ENCODE measurements at places on chromosomes 1 and 21.

DNA sequence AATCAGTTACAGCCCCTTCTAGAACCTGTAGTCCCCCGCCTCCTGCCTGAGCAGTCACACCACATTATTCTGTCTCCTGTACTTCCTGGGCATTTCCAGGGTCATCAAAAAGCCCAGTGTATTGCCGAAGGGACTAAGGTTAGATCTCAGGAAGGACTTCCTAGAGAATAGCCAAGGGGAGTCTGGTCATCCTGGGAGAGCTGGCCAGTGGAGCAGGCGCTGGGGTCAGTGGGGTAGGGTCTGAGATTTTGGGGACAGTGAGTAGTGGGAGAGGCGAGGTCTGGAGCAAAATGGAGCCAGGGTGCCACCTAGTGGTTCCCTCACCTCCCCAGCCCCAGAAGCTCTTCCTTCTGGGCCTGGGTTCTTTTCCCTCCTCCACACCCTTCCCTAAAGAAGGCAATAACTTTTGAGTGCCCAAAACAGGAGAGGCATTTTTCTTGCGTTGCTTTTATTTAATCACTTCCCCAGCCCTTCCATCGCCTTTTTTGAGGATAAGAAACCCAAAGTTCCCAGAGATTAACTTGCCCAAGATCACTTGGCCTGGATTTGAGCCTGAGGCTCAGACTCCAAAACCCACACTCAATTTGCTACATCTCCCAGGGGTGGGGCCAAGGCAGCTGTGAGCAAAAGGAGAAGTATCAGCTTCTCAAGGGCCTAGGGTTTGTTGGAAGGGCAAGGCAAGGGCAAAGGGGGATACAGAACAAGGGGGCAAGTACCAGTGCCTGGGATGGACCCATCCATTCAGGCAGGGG, 7.3 kb upstream of the PMVK start:
- peak; percentile 34 for DNase-seq
- H3K4me1 ChIP-seq = peaks cover 57% of the 10 kb centered on the region
- H3K4me3 ChIP-seq = peak overlapping the region; percentile 72
- H3K36me3 ChIP-seq = peaks cover 6% of the 10 kb centered on the region

- H3K36me3 ChIP-seq = peaks cover 23% of the 10 kb centered on the region
- no peak overlapping the region for H3K4me3 ChIP-seq
- no peak for DNase-seq
- H3K27me3 ChIP-seq = no peaks in the 10 kb centered on the region
- no peaks in the 10 kb centered on the region for H3K4me1 ChIP-seq
These were observed 16.9 kb downstream of the PSMB4 start for GRCh38 chr1:151416231-151416630.

- no peaks in the 10 kb centered on the region for H3K4me1 ChIP-seq
- no peak for DNase-seq
- H3K27me3 ChIP-seq = peaks cover 18% of the 10 kb centered on the region
- H3K27ac ChIP-seq = no peak overlapping the region
- no peaks in the 10 kb centered on the region for H3K36me3 ChIP-seq
These were observed 11.6 kb upstream of the TTC39A start for GRCh38 chr1:51341876-51342496.

- no peak for DNase-seq
- H3K27me3 ChIP-seq = peaks cover 5% of the 10 kb centered on the region
- no peaks in the 10 kb centered on the region for H3K36me3 ChIP-seq
- H3K27ac ChIP-seq = no peak overlapping the region
These were observed 53.0 kb downstream of the KIF26B start for GRCh38 chr1:245207801-245208200.

- no peak overlapping the region for H3K27ac ChIP-seq
- DNase-seq = no peak
- H3K27me3 ChIP-seq = peaks cover 3% of the 10 kb centered on the region
- H3K36me3 ChIP-seq = no peaks in the 10 kb centered on the region
These were observed 28.3 kb upstream of the IFI44L start for GRCh38 chr1:78591971-78592370.

GRCh38 chr1:76607717-76608116, 259.6 kb upstream of the ST6GALNAC5 start:
- no peaks in the 10 kb centered on the region for H3K36me3 ChIP-seq
- no peak for DNase-seq
- no peaks in the 10 kb centered on the region for H3K27me3 ChIP-seq
- H3K4me3 ChIP-seq = no peak overlapping the region
- H3K4me1 ChIP-seq = no peaks in the 10 kb centered on the region
- H3K27ac ChIP-seq = no peak overlapping the region

DNA sequence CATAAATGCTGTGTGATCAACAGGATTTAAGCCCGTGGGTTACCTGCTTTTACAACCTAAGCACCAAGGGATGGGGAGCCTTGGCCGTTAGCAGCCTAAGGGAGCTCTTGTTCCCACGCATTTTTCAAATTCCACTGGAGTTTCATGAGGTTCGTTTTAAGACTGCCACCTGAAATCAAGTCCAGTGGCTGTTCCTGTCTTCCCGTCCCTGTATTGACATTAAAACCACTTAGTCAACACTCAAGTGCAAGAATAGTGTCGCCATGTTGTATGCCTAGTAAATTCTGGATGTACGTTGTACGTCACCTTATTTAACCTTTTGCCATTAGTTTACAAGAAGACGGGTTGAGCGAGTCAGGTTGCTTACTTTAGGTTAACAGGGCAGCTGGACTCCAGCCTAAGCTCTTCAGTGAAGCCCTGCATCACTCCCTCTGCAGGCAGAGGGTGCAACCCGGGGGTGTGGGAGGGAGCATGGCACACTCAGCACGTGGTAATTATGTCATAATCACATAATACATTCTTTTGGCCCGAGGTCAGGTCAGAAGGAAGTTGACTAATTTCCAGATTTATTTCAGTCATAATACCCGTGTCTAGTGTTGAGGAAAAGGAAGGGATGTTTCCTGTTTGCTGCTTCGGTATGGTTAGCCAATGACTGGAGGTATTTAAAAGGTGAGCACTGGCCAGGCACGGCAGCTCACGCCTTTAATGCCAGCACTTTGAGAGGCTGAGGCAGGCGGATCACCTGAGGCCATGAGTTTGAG, 42.5 kb downstream of the CNST start:
- H3K4me1 ChIP-seq = peaks cover 18% of the 10 kb centered on the region
- H3K27ac ChIP-seq = peak overlapping the region; percentile 69
- DNase-seq = no peak

DNA sequence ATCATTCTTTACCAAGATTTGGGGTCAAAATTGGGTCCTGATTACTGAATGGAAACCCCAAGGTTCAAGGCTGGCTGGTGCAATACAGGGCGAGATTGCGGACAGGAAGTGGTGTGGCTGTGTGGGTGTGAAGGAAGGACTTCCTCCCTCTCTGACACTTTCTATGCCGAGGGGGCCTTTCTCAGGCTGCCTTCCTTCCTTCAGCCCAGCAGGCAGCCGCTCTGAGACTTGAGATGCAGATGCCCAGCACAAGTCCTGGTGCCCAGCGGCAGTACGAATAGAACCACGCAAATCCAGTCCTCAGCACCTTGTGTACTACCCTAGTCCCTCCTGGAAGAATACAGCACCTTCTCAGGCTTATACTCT, 16.3 kb downstream of the BATF3 start:
- peaks cover 25% of the 10 kb centered on the region for H3K4me1 ChIP-seq
- peak overlapping the region; percentile 55 for H3K27ac ChIP-seq
- H3K4me3 ChIP-seq = peak overlapping the region; percentile 57
- no peak for DNase-seq
- H3K36me3 ChIP-seq = no peaks in the 10 kb centered on the region

- no peak overlapping the region for H3K4me3 ChIP-seq
- peaks cover 2% of the 10 kb centered on the region for H3K36me3 ChIP-seq
- H3K27ac ChIP-seq = no peak overlapping the region
- H3K27me3 ChIP-seq = no peaks in the 10 kb centered on the region
These were observed 59.3 kb downstream of the PLPP3 start for GRCh38 chr1:56520016-56520601.

GRCh38 chr1:218374401-218375353, 29.5 kb downstream of the TGFB2 start:
- peaks cover 9% of the 10 kb centered on the region for H3K4me1 ChIP-seq
- no peak for DNase-seq
- peaks cover 4% of the 10 kb centered on the region for H3K27me3 ChIP-seq
- H3K4me3 ChIP-seq = no peak overlapping the region

DNA sequence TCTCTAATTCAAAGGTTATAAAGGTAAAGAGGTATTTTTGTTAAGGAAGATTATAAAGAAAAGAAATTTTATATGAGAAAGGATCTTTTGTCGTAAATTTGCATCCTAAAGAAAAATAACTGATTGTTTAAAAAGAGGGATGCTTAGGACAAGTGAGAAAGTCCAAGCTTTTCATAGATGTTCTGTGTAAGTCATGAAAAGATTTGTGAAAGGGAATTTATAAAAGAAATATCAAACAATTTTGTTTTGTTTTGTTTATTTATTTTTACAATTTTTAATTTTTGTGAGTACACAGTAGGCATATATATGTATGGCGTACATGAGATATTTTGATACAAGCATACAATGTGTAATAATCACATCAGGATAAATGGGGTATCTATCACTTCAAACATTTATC, 145.2 kb downstream of the ADSS2 start:
- no peak overlapping the region for H3K27ac ChIP-seq
- DNase-seq = no peak
- H3K4me1 ChIP-seq = peaks cover 3% of the 10 kb centered on the region
- H3K36me3 ChIP-seq = no peaks in the 10 kb centered on the region
- H3K27me3 ChIP-seq = no peaks in the 10 kb centered on the region
- H3K4me3 ChIP-seq = no peak overlapping the region

GRCh38 chr1:51331206-51332100, 1.1 kb upstream of the TTC39A start:
- no peak for DNase-seq
- peaks cover 6% of the 10 kb centered on the region for H3K4me1 ChIP-seq
- peaks cover 14% of the 10 kb centered on the region for H3K27me3 ChIP-seq

GRCh38 chr1:30008998-30009657, 714.3 kb downstream of the MATN1 start:
- H3K4me3 ChIP-seq = no peak overlapping the region
- H3K36me3 ChIP-seq = no peaks in the 10 kb centered on the region
- H3K27ac ChIP-seq = no peak overlapping the region
- H3K4me1 ChIP-seq = no peaks in the 10 kb centered on the region
